ENCODE measurements at places on chromosomes 11 and 22.

GRCh38 chr11:50178737-50179136 lies 146.1 kb downstream of the OR4C45 start:
- no peak for DNase-seq

DNA sequence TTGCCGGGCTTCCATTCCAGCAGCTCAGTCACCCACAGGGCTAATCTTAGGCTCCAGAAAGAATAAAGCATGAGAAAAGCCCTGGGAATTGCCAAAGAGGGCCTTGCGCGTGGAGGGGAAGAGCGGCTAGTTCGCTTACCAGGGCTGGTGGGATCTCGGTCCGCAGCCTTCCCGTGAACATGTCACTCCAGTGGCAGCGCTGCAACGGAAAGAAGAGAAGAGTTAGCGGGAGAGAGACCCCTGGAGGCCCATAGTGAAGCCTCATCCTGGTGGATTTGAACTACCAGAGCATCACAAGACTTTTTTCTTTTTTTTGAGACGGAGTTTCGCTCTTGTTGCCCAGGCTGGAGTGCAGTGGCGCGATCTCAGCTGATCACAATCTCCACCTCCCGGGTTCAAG lies 18.0 kb downstream of the RANGAP1 start:
- DNase-seq = no peak

GRCh38 chr22:29553351-29554224 lies at the start of gene THOC5:
Gene THOC5, minus strand, starts transcription at chr22:29553757. Its CDS starts 4,610 bp downstream, at chr22:29549147.
- DNase-seq = peak; percentile 95

GRCh38 chr11:7089328-7090251 lies 792 bp downstream of the RBMXL2 start:
- DNase-seq = no peak

DNA sequence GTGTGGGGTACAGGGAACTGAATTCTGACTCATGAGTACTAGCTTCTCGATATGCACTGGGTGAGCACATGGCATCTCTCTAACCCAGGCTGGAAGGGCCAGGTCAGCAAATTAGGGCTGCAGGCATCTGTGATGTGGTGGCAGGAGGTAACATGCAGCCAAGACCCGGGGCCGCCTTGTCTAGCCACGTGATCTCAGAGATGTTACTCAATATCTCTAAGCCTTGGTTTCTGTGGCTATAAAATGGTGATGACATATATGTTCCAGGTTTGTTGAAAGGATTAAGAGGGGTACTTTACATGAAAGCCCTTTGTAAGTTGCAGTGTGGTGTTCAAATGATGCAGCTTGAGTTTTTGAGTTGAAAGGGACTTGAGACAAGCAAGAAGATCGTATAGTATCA lies 3.2 kb downstream of the ST14 start:
- DNase-seq = peak; percentile 24

- no peak for DNase-seq
Observed at GRCh38 chr11:66454828-66455227, 11.9 kb upstream of the PELI3 start.

GRCh38 chr11:116828632-116829524 lies 829 bp upstream of the APOC3 start:
- DNase-seq = no peak

- DNase-seq = no peak
Observed at GRCh38 chr11:100981196-100981824, 148.3 kb downstream of the PGR start.

DNA sequence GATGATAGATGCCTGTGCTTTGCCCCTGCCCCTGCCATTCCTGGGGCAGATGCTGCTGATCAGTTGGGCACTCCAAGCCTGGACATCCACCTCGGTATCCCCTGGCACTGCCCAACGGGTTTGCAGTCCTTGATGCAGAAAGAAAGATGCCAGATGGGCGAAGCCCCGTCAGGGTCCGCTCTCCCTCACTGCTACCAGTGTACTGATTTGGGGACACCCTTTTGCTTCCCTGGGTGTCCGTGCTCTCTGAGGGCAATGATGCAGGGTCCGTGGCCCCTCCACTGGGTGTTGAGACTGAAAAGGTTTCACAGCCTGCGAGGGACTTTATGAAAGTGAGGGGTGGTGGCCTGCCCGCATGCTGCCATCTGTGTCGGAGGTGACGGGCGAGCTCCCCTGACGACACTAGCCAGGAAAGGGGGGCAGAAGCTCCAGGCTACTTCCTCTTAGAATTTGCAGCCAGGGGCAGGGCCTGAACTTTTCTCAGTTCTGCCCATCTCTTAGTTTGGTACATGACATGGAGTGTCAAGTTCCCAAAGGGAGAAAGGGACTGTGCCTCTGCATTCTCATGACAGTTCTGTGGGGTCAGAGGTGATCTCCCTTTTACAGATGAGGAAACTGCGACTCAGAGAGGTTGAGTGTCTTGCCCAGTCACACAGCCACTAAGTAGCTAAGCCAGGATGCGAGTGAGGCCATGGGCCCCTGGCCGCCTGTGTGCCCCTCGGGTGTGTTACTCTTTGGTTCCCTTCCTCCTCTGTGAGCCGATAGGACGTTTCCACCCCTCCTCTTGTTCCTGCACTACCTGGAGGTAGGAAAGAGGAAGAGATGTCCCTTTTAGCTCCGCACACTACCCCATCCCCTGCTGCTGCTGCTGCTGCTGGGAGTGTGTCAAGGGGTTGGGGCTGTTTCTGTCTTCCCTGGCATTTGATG lies 96.6 kb downstream of the BCR start:
- DNase-seq = no peak

DNA sequence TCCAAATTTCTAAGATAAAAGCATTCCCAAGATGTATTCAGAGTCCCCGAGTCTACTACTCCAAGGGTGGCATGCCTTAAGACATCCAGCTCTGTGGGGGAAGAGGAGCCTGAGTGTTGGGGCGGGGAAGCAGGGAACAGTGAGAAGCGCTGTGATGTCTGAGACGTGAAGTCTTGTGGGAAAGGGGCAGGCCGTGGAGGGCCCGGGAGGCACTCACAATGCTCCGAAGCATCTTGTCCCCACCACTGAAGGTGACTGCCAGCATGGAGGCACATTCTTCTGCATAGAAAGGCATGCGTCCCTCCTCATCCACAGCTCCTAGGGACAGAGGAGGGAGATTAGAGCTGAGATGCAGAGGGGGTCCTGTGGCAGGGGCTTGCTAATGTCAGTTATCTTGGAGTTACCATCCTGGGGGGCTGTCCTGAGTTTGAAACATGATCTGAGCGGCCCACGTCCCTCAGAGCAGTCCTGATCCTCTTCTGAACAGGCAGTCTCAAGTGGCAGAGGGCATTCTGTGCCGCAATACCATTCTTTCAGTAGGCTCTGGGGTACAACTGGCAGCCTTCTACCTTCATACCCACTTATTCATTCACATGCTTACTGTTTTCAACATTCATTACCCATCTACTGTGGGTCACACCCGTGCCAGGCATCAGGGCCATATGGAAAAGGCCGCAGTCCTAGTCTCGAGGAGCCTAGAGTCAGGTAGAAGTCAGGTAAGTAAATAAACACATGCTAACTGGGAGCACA lies 8.7 kb downstream of the PCSK7 start:
- no peak for DNase-seq

DNA sequence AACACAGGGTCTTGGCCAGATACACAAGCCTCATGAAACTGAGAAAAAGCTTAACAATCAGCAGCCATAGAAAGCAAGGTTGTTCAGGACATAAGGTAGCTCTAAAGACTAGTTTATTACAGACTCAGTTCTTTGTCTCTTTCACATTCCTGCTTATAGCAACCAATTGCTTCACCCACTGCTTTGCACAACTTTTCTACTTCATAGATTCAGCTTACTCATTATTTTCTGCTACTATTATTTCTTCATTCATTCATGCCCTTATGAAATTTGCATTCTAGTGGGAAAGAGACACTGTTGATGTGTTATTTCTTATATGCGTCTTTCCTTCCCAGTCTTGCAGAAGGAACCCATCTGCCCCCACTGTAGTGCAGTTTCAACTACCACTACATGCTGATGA lies 4.7 kb downstream of the CCDC34 start:
- DNase-seq = no peak

DNA sequence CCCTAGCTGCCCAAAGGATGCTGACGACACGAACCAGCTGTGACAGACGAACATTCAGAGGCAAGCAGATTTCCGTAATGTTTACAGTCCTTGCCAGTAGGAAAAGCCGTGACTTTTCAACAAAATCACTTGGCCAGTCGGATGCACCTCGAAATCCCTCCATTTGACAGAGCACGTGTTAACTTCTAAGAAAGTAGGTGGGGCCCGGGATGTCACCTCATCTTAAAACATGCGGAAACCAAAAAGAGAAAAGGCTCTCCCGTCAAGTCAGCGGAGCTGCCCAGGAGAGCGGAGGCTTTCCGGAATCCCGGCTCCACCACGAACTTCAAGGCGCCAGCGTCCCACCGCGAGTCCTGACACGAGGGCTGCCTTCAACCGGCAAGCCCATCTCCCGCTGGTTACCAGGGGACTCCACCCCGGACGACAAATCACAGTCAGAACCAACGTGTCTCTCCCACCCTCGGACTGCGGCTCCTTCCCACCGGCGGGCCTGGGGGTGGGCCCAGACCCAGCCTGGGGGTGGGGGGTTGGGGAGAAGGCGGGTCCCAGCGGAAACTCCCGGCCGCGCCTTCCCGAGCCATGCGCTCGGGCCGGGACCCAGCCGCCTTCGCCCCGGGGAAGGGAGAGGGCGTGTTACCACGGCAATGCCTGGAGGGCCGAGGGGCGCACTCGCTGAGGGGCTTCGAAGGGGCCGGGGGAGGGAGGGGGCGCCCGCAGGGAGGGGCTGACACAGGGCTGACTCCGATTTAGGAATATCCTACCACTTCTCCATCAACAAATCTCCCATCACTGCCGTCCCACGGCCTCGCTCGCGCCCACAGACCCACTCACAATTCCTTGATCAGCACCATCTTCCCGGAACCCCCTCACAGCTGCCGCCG lies 475 bp downstream of the PITPNB start:
- DNase-seq = peak; percentile 48

GRCh38 chr11:95155385-95155784 lies 65.7 kb downstream of the ENDOD1 start:
- no peak for DNase-seq

DNA sequence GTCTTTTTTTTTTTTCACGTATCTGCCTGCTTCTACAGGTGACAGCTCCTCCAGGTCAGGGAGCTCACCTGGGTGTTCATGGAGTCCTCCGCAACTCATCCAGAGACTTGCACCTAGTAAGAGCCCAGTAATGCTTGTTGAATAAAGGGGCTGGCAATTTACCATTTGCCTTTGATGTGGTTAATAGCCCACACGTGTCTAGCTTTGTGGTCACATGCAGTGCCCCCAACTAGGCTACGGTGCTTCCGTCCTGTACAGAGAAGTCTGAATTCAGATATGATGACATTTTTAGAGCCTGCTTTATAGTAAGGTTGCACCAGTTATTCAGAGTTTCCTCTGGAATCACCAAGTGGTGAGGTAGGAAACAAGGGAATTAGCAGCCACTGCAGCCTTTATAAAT lies 199.4 kb upstream of the MTMR2 start:
- DNase-seq = no peak
